Stimulated activated CD8-positive, alpha-beta memory T cell treated with anti-CD3 and anti-CD28 coated beads, Interleukin-2, amount 100 ng/mL, for 1 hour (primary cell): ENCODE measurements at places on chromosomes 12 and 14.

DNA sequence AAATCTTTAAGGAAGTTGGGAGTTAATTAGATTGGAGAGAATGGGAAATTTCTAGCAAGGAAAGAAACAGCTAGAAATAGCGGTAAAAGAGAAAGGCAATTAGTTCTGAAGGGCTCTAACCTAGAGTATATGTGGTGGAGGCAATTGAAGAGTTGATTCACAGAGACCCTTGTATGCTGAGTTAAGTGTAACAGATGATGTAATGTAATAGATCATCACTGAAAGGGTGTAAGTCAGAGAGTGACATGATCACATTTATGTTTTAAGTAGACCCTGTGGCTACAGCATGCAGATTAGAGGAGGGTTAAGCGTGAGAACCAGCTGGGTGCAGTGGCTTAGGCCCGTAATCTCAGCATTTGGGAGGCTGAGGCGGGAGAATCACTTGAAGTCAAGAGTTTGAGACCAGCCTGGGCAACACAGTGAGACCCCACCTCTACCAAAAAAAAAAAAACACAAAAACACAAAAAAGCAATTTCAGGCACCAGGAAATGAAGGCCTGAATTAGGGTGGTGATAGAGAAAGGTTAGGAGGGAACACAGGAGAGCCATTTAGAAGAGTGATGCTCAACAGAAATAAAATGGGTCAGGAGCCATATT lies 3.0 kb downstream of the RBP5 start:
- DNase-seq, result no peak

DNA sequence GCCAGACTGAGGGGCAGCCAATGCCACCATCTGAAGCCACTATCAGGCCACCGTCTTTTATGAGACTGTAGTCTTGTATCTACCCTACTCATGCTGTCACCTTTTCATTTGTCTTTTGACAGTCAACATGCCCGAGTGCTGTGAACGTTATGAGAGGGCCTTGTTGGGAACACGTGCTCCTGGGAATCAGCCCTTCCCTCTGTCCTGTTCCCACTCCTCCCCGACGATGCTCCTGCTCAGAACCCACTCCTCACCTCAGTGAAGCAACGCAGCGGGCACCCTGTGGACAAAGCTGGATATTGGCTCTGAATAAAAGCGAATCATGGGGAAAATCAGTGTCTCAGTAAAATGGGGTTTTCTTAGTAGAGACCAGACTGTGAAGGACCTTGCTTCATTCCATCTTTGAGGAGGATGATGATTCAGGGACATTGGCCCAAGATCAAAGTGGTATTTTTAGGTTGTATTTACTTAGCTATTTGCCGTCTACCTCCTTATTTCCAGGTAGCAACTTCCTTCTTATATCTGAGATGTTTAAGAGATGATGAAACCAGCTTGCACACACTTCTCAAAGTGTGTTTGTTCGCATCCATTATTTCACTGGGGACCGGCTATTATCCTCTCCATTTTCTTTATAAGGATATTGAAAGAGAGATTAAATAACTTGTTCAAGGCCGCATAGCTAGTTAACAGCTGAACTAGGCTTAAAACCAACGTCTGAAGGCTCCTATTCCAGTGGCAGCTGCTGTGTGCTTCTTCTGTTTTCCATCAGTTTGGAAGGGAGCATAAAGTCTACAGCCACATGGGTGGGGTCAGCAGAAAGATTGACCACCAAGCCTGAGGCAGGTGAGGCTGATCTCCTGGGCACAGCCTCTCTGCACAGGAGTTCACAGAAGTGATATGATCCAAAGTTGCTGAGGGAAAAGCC lies 43.9 kb upstream of the CTDSP2 start:
- DNase-seq, result no peak

- no peak for DNase-seq
These were observed 421 bp downstream of the SUOX start for GRCh38 chr12:55997535-55997859.

- no peak for DNase-seq
These were observed 11.4 kb downstream of the RIOX1 start for GRCh38 chr14:73502017-73502619.

- DNase-seq, result no peak
These were observed 45.9 kb downstream of the NOC4L start for GRCh38 chr12:132190012-132190755.

- no peak for DNase-seq
These were observed 112.5 kb upstream of the MED13L start for GRCh38 chr12:116389990-116390389.

GRCh38 chr14:100348784-100349685 lies 25.9 kb downstream of the SLC25A47 start:
- no peak for DNase-seq

DNA sequence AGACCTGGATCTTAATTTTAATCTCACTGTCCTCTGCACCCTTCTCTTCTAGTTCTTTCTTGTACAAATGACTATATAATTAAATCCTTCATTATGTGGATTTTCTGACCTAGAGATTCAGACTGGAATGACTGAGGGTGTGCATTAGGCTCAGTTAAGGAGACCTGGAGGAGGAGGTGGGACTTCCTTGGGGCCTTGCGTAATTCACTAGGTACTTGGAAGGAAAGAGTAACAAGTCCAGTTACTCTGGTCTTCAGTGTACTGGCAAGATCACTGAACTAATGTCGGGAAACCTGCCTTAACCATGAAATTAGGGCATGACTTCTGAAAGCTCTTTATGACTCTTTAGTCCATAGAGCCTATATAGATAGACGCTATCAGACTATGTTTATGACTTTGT lies 441.4 kb downstream of the EGLN3 start:
- DNase-seq, result no peak

- DNase-seq, result no peak
These were observed 100.9 kb downstream of the KIF26A start for GRCh38 chr14:104239185-104239775.

DNA sequence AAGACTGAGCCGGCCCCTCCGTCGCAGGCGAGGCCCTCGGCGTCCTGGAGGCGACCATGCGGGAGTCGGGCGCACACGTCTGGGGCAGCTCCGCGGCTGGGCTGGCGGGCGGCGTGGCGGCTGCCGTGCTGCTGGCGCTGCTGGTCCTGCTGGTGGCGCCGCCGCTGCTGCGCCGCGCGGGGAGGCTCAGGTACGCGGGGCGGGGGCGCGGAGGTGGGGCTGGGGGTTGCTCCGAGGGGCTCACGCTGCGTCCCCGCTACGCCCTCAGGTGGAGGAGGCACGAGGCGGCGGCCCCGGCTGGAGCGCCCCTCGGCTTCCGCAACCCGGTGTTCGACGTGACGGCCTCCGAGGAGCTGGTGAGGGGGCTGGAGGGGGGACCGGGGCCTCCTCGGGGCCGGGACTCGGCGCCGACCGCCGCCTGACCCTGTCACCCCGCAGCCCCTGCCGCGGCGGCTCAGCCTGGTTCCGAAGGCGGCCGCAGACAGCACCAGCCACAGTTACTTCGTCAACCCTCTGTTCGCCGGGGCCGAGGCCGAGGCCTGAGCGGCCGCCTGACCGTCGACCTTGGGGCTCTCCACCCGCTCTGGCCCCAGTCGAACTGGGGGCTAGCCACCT lies 7.8 kb downstream of the AMN start:
- DNase-seq, result no peak
